Stimulated activated CD8-positive, alpha-beta memory T cell treated with anti-CD3 and anti-CD28 coated beads, Interleukin-12 subunit alpha, Interleukin-12 subunit beta, amount 100 ng/mL, for 4 hours (primary cell): ENCODE measurements at places on chromosomes 5 and 9.

DNA sequence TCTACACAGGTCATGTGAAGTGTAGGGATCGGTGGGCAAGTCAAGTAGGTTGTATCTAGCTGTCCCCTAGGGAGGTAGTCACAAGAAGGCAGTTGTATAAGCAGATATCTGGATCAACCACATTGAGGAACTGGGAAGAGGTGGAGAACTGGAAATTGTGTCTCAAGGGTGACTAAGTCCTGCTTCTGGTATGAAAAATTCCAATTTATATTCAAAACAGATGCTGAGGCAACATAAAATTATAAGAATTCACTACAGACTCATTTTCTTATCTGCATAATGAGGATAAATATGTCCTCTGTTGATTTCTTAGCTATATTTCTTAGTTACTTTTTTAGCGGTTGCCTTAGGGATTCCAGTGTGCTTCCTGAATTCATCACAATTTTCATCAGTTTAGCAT, 46.8 kb downstream of the GALNT12 start:
- DNase-seq: no peak

DNA sequence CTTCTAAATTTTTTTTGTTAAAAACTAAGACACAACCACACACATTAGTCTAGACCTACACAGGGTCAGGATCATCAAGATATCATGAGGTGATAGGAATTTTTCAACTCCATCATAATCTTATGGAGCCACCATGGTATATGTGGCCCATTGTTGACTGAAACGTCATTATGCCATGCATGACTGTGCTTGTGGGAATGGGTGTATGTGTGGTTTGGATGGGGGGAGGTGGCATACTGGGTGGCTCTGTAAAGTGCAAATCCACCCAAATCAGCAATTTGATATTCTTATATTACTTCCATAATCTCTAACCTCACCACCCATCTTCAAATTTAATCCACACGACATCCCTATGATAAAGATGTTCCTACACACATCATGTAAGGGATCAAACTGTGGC, 21.0 kb downstream of the ADRB2 start:
- no peak for DNase-seq

GRCh38 chr5:176597417-176598389, 12.3 kb downstream of the GPRIN1 start:
- no peak for DNase-seq

- DNase-seq: no peak
Measured at GRCh38 chr5:129392681-129393080, 67.4 kb upstream of the ADAMTS19 start.

DNA sequence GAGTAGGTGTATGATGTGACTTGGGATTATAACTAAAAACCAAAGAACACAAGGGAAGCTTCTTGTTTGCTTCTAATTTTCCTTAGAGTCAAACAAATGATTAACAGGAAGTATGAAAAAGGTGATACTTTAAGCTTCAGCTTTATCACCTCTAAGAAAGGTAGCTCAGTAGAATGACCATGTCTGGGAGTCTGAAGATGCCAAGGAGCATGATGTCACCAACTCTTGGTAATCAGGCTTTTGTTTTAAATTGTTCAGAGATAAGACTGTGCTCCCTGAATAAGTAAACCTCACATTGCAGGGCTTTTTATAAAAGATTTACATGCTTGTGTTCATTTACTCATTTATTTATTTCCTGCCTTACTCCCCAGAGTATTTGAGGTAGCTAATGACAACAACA, 169.9 kb downstream of the FER start:
- DNase-seq: no peak
